Brain pericyte (primary cell): ENCODE measurements at places on chromosomes 6 and 20.

GRCh38 chr6:7642791-7643190 is 52.8 kb downstream of the SNRNP48 start:
- no peak for DNase-seq

- DNase-seq, result no peak
Measured at GRCh38 chr6:11413728-11414127, 123.8 kb upstream of the TMEM170B start.

DNA sequence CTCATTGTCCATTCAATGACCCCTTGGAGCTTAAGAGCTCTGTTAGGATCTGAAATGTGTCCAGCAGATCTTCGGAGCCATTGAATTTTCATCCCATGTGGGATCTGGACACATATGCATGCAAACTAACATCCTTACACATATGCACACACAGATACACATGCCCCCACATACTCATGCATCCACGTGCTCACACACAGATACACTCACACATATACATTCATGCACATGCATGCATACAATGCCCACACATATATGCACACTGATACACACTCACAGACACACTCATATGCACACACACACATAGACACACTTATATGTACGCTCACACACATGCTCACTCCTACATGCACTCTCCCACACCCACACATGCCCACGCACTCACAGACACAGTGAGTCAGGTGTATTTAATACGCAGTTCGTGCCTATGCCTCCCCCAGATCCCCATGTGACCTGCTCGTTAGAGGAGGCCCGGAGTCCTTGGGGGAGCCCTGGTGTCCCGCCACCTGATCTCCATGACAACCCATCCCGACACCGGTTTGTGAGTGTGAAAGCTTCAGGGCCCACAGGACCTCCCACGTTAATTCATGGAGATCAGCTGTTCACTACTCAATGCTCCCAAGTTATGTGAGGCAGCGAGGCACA is 121.9 kb upstream of the SULF2 start:
- DNase-seq, result no peak

DNA sequence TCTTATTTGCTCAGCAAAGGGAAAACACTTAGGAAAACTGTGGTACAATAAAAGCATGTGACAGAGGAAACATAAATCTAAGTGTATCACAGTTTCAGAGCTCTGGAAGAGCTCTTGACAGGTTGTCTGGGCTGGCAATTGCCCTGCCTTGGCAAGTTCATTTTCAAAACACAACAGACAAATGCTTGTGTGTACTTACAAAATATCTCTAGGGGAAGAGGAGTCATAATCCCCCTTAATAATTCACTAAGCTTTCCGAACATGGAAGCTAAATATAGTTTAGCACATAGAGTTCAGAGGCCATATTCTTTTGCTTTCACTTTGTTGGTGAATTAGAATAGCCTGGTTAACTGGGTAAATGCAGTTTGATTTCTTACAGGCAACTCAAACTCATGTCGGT is 211.6 kb upstream of the THEMIS start:
- no peak for DNase-seq

DNA sequence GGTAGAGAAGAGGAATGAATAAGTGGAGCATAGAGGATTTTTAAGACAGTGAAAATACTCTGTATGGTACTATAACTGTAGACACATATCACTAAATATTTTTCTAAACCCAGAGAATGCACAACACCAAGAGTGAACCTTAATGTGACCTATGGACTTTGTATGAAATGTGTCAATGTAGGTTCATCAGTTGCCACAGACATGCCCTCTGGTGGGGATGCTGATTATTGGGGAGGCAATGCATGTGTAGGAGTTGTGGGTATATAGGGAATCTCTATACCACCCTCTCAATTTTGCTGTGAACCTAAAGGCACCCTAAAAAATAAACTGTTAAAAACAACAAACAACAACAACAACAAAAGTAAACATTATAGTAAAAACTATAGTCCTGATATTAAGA is 293.7 kb downstream of the RNF144B start:
- DNase-seq, result no peak

GRCh38 chr20:49405696-49406095 is 76.8 kb downstream of the KCNB1 start:
- DNase-seq, result no peak

GRCh38 chr6:46505693-46506512 is 14.7 kb upstream of the RCAN2 start:
- no peak for DNase-seq

- no peak for DNase-seq
Measured at GRCh38 chr6:154661768-154662167, 71.4 kb upstream of the SCAF8 start.

GRCh38 chr6:28203201-28203600 is 21.9 kb upstream of the ZSCAN9 start:
- no peak for DNase-seq

DNA sequence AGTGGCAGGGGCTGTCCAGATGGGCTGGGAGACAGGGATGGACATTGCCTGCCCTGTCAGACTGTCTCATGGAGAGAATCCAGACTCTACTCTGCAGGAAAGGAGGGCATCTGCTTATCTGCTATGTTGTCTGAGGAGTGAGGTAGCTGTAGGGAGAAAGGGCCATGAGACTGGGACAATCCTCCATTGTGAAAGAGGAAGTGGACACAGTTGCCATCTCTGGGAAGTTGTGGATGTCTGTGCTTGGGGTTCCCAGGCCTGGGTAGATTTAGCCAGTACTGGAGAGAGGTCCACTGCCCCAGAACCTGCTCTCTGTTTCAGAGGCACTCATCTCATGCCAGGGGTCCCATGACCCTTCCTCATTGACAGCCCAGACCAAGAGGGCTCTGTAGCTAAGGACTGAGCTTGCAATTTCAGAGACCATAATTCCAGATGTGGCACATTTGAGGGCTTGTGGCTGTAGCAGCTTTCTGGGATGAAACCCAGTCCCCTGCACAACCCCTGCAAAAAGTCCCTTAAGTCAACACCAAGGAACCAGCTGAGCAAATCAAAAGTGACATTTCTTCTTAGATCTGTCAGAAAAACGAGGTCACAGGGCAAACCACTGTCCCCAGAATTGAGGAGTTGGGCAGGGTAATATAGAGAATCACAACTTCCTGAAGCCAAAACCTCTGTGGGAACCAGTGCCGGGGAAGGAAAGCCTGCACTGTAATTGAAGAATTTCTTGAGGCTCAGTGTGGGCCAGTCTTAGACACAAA is 4.1 kb upstream of the SIRPG start:
- no peak for DNase-seq

DNA sequence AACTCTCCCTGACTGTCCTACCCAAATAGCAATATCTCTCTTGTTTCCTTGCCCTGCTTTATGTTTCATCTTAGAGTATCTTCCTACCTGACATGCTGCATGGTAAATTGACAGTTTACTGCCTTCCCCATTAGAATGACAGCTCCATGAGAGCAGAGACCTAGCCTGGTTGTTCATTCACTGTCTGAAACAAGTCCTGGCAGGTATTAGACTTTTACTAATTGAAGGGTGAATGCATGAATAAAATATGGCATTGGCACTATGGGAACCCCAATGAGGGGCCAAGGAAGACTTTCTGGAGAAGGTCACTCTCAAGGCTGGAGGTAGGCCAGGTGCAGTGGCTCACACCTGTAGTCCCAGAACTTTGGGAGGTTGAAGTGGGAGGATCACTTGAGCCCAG is 3.8 kb upstream of the CITED2 start:
- no peak for DNase-seq

DNA sequence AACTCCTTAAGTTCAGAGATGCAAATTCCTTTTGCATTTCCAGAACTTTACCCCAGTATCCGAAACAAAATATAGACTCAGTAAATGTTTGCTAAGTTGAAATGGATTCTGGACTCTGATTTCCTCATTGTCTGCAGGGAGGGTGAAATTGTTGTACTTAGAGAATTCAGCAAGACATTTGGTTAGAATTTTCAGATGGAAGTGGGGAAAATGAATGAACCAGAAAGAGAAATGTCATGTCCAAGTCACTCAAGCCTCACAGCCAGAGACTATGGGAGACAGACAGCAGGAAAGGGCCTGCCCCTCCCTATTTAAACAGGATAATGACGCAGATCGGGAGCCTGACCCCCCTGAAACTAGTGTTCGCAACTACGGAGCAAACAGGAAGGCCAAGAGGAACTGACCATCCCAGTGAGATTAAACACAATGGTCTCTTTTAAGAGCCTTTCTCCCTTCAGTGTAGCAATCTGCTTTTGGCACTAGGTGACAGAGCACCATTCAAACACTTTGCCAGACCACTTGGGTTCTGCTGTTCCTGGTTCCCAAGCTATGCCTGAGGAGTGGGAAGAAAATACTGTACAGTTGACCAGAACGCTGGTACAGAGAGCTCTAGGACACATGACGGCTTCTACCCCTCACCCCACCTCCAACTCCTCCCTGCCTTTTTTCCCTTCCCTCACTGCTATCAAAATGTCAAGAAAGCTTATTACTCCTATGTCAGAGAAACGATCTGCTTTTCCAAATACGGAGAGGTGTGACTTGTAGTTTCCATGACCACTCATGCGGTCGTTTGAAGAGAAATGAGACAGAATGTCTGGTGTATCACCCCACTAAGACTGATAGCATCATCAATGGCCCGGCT is 13.7 kb downstream of the NEDD9 start:
- DNase-seq, result no peak

- no peak for DNase-seq
Measured at GRCh38 chr20:41622584-41622983, 4.4 kb upstream of the CHD6 start.

GRCh38 chr20:57927376-57927775 is 217.6 kb upstream of the PMEPA1 start:
- DNase-seq, result no peak

DNA sequence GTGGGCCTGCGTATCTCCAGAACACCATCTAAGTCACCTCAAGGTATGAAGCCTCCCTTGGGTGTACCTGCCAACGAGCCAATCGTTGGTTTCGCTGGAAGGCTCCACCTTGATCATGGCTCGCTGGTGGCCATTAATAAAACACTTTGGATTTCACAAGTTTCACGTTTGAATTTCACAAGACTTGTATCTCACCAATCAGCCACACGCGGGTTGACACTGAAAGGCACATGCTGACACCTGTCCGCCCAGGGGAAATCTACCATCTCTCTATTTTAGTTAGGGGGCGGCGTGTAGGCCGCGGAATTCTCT is 586 bp upstream of the HMGA1 start:
- no peak for DNase-seq

DNA sequence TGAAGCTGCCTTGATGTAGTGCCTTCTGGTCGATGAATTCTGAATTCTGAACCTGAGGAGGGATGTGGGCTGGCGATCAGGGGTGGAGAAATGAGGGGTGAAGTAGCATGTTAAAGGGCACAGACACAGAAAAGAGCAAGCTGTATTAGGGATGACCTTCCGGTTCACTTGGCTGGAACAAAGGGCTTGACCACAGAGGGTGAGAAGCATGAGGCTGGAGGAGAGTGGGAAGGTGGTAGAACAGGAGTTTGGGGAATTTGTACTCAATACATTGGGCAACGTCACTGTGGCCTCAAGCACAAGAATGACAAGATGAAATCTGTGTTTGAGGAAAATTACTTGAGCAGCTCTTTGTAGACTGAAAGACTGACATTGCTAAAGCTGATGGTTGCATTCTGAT is 155.8 kb downstream of the SOBP start:
- DNase-seq, result no peak

- DNase-seq, result no peak
Measured at GRCh38 chr20:59027741-59028320, 4.3 kb downstream of the ATP5F1E start.

DNA sequence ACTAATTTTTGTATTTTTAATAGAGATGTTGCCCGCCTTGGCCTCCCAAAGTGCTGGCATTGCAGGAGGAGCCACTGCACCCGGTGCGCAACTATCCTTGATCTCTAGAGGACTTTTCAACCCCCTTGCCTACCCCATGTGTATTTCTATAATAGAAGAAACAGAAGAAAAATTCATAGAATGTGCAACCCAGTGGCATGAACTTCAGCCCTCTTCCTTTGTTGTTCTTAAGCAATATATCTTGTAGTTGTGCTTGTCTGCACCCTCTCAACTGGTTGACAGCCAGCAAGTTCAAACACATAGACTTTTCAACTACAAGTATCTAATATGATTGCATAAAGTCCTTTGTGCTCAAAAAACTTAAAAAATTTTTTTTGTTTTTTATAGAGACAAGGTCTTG is 72.3 kb upstream of the NCOA3 start:
- DNase-seq, result no peak

- no peak for DNase-seq
Measured at GRCh38 chr20:3993109-3993508, 22.2 kb downstream of the RNF24 start.

DNA sequence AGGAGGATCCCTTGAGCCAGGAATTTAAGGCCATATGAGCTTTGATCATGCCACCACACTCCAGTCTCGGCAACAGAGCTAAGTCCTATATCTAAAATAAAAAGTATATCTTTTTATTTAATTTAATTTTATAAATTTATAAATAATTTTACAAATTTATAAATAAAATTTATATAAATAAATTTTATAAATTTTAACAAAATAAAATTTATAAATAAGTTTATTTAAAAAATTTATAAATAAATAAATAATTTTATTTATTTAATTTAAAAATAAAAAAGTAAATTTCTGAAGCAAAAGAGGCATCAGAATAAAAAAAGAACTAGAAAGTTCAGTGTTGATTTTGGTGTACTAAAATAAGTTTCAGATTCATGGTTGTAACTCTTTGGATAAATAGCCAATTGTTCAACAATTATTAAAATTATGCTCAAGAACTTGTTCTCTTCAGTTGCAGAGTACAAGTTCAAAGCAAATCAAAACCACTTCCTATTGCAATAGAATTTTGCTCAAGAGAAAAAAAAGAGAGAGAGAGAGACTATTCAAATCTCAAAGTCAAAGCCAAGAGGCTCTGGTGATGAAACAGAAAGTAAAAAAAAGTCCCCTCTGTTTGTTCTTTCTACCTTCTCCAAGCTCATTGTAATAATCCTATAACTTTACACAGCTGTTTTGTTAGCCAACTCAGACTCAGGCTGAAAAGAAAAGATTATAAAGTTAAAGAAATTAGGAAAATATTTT is 547.5 kb upstream of the ADGRB3 start:
- no peak for DNase-seq

- no peak for DNase-seq
Measured at GRCh38 chr6:11975353-11975977, 36.6 kb upstream of the HIVEP1 start.

- no peak for DNase-seq
Measured at GRCh38 chr6:118705544-118706491, 54.4 kb upstream of the CEP85L start.

GRCh38 chr6:168284187-168284586 is 35.4 kb downstream of the DACT2 start:
- DNase-seq, result no peak

- no peak for DNase-seq
Measured at GRCh38 chr6:15431762-15432483, 186.1 kb downstream of the JARID2 start.

DNA sequence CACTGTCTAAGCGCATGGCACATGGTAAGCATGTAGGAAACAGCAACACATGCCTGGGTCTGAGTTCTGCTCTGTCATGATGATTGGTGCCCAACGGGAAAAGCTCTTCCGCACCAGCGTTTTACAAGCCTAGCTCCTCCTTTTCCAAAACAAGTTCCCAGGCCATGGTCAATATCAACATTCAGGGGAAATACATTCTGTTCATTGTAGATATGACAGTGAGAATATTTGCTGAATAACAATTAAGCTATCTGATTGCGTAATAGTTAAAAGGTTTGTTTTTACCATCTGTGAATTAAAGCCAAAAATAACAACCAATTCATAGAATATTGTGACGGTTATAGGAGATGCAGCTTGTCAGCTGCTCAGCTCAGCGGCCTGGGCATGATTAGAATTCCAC is 404.3 kb upstream of the SLC35B3 start:
- DNase-seq, result no peak
